Fibroblast of the aortic adventitia (primary cell): ENCODE measurements at places on chromosomes 16 and 17. TPM values are rescaled to one million over a fixed set of nuclear protein-coding genes. Genes with fewer than 3 reads are reported as not detected.
A peak's percentile ranks its signal among the peaks of the same experiment; 100 is the strongest.

The EFNB3 gene
- 0.90 and 3.9 TPM in 2 replicates for total RNA-seq

GRCh38 chr17:72931163-72931562 lies 161.3 kb downstream of the SLC39A11 start:
- no peak for DNase-seq

The ACSM2A gene
- not detected in 2 replicates for total RNA-seq

DNA sequence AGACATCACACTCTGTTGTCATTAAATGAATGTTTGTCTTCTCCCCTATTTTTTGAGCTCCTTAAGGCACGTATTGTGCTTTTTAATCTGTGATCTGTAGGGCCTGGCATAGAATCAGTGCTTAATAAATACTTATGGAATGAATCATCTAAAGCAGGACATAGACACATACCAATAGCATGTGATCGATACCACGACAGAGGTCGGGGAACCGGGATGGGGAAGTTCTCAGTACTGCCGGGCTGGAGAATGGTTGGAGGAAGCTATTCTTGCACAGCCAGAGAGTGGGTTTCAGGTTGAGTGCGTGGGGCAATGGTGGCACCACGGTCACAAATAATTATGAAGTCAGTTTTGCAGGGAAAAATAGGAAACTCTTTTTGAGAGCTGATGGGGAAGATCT lies 26.8 kb downstream of the NLRP1 start:
- DNase-seq, result peak; percentile 67

DNA sequence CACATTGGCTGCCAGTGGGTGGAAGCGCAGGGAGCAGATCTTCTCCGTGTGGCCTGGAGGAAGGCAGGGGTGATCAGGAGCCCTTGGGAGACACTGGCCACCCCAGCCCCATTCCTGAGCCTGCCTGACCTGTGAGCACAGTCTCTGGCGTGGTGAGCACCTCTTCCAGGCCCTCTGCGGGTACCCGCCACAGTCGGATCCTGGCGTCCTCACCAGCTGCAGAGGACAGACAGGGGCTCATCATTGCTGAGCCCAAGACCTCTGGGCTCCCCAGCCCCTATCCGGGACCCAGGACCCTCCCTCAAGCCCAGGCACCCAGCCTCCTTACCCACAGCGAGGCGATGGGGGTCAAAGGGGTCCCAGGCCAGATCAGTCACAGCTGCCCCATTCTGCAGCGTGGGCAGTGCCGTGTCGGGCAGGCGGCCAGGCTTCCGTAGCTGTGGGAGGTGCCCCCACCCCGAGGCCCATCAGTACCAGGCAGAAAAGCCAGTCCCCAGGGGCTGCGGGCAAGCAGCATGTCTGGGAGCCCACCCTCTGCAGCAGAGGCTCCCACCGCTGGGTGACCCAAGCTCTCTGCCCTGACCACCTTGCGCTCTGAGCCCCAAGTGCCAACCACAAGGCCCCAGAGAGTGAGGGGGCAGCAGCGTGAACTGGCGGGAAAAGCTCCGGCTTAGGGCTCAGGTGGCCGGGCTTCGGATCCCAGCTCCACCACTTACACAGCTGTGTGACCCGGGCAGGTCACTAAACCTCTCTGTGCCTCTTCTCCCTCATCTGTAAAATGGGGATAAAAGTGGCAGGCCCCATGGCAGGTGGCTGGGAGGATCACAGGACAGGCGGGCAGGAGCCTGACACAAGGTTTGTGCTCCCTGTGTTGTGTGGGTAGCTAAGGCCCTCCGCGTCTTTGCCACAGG lies 10.2 kb upstream of the PAM16 start:
- DNase-seq, result no peak
